ENCODE measurements at places on chromosomes 1 and 21.
A peak's percentile ranks its signal among the peaks of the same experiment; 100 is the strongest.

DNA sequence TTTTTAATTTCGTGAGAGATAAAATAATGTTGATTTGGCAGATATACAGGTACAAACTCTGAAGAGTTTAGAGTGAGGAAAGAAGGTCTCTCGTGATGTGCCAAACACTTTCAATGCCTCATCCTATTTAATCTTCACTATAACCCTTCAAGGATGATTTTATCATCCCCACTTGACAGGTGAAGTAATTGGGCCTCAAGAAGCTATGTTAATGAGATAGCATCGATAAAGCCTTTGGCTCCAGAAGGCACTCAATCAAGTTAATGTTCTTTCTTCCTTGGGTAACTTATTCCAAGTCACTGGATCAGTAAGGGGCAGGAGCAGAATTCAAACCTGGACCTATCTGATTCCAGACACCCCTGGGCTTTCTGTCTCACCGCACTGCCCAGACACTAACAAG, 7.2 kb downstream of the LMOD1 start:
- DNase-seq = no peak

DNA sequence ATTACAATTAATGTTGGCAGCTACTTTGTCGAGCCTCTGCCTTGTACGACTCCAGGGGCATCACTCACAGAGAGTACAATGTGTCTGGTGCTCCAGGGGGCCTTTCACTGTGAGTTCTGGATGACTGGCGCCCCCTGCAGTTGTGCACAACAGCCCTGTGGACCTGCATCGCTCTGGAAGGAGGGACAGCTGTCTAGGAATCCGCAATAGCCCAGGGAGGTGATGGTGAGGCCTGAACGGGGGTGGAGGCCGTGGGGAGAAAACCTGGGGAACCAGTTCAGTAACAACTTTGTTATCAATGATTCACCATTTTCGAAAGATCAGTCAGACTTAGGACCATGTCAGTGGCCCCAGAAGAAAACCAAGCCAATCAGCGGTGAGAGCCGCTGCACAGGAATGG, 189.1 kb downstream of the KAZN start:
- no peak for DNase-seq

DNA sequence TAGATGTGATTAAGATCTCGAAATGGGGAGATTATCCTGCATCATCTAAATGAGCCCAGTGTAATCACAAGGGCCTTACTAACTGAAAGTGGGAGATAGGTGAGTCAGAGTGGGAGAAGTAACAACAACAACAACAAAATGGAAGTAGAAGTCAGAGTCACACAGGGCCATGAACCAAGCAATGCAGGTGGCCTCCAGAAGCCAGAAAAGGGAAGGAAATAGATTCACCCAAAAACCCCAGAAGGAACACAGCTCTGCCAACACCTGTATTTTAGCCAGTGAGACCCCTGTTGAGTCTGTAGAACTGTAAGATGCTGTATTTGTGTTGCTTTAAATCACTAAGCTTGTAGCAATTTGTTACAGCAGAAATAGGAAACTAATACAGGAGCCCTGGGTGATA, 4.1 kb downstream of the TAGLN2 start:
- DNase-seq = no peak

DNA sequence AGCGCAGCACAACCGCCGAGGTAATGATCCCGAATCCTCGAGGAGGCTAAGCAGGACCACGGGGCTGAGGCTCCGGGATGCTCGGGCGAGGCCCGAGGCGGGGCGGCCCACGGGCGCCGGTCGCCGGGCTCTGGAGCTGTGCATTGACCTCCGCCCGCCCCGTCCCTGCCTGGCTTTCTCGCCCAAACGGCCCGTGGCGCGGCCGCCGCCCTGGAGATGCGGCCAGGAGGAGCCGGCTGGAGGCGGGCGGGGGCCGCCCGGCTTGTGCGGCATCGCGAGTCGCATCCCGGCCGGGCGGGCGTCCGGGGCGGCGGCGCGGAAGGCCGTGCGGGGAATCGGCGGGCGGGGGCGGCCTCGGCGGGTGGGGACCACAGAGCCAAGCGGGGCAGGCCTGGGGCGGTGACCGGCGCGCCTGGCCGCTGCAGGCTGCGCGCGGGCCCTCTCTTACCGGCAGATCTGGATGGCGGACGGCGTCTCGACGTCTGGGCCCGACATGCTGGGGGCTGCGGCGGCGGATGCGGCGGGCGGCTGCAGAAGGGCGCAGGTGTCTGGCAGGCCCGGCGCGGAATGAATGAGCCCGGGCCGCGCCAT, 663 bp downstream of the ACOT7 start:
- DNase-seq = peak; percentile 30

DNA sequence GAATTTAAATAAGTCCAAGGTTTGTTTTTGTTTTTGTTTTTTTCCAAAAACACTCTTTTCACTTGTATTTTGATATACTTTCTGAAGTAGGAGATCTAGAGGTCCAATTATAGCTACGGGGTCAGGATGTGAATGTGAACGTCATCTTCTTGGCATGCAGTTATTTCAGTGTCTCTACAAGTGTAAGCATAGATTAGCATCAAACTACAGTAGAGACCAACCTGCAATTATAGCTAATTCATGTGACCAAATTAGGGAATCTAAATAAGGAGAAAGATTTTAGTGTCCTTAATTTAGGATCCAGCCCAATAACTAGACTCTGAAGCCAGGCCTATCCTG, 107.3 kb upstream of the PALMD start:
- DNase-seq = no peak

DNA sequence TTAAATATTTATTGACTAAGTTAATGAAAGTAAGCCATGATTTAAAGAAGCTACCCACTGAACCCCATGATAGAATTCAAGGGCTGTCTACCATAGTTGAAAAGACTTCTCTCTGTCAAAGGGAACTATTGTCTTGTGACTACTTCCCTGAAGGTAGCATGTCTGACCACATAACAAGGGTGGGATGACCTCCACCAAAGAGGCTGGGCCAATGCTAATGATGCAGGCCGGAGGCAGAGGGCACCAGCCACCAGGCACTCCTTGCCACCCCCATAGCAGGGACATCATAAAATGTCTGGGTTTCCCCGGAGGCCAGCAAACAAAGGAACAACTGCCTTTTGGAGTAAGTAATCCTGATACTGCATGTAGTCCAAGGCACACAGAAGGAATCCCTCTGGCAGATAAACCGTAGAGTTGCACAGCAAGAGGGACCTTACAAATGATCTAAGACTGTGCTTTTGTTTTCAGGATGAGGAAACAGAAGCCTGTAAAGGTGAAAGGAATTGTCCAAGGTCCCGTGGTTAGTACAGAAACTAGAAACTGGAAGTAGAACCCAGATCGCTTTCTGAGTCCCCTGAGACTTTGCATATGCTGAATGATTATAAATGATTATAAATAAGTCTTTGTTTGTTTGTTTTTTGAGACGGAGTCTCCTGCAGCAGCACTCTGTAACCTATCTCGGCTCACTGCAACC, 33.5 kb upstream of the ITPKB start:
- DNase-seq = no peak

DNA sequence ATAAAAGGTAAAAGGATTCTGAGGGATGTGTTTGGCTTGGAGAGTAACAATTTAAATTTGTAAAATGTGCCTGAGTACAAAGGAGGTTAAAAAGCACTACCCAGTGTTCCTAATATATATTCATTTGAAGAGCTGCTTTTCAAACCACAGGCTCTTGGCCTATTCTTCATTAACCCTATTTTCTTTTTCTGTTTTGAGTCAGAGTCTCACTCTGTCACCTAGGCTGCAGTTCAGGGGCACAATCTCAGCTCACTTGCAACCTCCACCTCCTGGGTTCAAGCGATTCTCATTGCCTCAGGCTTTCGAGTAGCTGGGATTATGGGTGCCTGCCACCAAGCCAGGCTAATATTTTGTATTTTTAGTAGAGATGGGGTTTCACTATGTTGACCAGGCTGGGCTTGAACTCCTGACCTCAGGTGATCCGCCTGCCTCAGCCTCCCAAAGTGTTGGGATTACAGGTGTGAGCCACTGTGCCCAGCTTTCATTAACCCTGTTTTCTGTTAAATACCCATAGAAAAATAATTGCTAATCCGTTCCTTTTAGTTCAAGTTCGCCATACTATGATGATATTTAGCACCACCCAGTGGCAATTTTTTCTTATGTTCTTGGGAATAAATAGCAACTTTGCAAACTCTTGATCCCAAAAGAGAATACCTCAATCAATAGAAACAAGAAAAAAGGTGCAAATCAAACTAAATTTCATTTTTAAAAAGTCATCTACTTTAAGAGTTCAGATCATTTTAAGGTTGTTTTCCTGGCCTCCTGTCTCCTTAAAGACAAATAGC, 30.5 kb downstream of the ZBTB8OS start:
- peak; percentile 12 for DNase-seq

- DNase-seq = peak; percentile 74
Measured at GRCh38 chr1:110207831-110208230, 2.3 kb upstream of the KCNC4 start.

GRCh38 chr1:41495210-41495948, 10.9 kb upstream of the EDN2 start:
- DNase-seq = no peak

GRCh38 chr1:147287133-147287865, 44.8 kb downstream of the CHD1L start:
- no peak for DNase-seq

All from AG08395 (cell line).